Activated CD8-positive, alpha-beta memory T cell treated with anti-CD3 and anti-CD28 coated beads, Interleukin-2, amount 10 ng/mL, durations not matched to agents 7 days and 5 days (primary cell): ENCODE measurements at places on chromosomes 5 and 9. TPM values are rescaled to one million over a fixed set of nuclear protein-coding genes. Genes with fewer than 3 reads are reported as not detected.

Gene PCDHGA1
- total RNA-seq, result not detected

Gene RANBP17
- not detected for total RNA-seq

Gene CCDC192
- total RNA-seq, result not detected

Gene CSF2
- total RNA-seq, result 4.9 TPM

Gene ELOVL7
- 0.44 TPM for total RNA-seq

Gene DTWD2
- 2.6 TPM for total RNA-seq

Gene RELL2
- 35.8 TPM for total RNA-seq

Gene F2RL1
- total RNA-seq, result 0.82 TPM

Gene SEMA4D
- total RNA-seq, result 525 TPM

Gene SPINK7
- total RNA-seq, result not detected

Gene GNE
- total RNA-seq, result 19.6 TPM

Gene GPR151
- total RNA-seq, result not detected

Gene SYK
- total RNA-seq, result 0.26 TPM

Gene HSPB3
- total RNA-seq, result not detected

Gene BTNL8
- total RNA-seq, result 1.7 TPM

Gene IL31RA
- total RNA-seq, result not detected

Gene UBLCP1
- 31.0 TPM for total RNA-seq

Gene C9
- not detected for total RNA-seq

Gene FBLL1
- not detected for total RNA-seq

Gene ZNG1E
- total RNA-seq, result 47.5 TPM

Gene ZDHHC11B
- total RNA-seq, result not detected

Gene KIF2A
- total RNA-seq, result 225 TPM

Gene ZFYVE16
- total RNA-seq, result 12.1 TPM

Gene SPINK6
- not detected for total RNA-seq

Gene ADGRD2
- not detected for total RNA-seq

Gene FBP2
- not detected for total RNA-seq

Gene TNC
- total RNA-seq, result 0.32 TPM

Gene SLC4A9
- total RNA-seq, result 0.07 TPM

Gene DOCK8
- 389 TPM for total RNA-seq

Gene SLC24A2
- total RNA-seq, result not detected

Gene DMGDH
- 0.33 TPM for total RNA-seq

Gene MCC
- 7.4 TPM for total RNA-seq

Gene INSL4
- total RNA-seq, result not detected

Gene ACER2
- 1.9 TPM for total RNA-seq

Gene SEMA5A
- total RNA-seq, result not detected

Gene IFNB1
- 1.2 TPM for total RNA-seq

Gene PCDHA9
- not detected for total RNA-seq

Gene C6
- not detected for total RNA-seq

Gene FBXO38
- total RNA-seq, result 52.2 TPM

Gene PFN3
- not detected for total RNA-seq

Gene SOWAHA
- total RNA-seq, result 0.42 TPM

Gene ABCA2
- 73.6 TPM for total RNA-seq

Gene IRX2
- not detected for total RNA-seq

Gene CYLC2
- total RNA-seq, result not detected

Gene RNF180
- not detected for total RNA-seq

Gene BARHL1
- not detected for total RNA-seq

Gene CSF1R
- total RNA-seq, result not detected

Gene WHRN
- total RNA-seq, result 6.5 TPM

Gene TMEM215
- not detected for total RNA-seq

Gene FGF10
- total RNA-seq, result not detected

Gene IRGM
- total RNA-seq, result 1.7 TPM
